ENCODE measurements at places on chromosomes 3 and 15.

DNA sequence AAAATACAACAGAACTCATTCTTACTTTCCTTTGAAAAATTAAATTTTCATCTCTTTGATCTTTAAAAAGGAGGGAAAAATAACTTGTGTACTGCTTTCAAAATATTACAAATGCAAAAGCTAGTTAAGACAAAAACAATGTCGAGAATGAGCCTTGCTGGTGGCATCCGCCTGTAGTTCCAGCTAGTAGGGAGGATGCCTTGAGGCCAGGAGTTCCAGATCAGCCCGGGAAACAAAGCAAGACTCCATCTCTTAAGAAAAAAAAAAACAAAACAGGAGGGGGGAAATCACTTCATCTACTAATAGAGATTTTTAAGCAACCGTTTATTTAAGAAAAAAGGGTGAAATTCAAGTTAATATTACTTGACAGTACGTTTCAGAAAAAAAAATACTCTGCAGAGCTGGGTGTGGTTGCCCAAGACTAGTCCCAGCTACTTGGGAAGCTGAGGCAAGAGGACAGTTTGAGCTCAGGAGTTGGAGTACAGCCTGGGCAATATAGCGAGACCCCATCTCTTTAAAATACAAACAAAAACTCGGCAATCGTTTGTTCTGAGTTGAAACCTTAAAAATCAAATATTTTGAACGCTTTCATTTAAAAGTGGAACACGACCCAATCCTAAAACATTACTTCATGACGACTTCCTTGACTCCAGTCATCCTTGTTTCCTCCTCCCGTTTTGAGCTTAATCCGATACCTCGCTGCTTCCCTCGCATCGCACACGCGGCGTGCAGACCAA lies 1.2 kb downstream of the KPNA1 start:
- peak; percentile 34 for DNase-seq

GRCh38 chr3:17070161-17070959 lies 185.6 kb downstream of the PLCL2 start:
- peak; percentile 72 for DNase-seq

DNA sequence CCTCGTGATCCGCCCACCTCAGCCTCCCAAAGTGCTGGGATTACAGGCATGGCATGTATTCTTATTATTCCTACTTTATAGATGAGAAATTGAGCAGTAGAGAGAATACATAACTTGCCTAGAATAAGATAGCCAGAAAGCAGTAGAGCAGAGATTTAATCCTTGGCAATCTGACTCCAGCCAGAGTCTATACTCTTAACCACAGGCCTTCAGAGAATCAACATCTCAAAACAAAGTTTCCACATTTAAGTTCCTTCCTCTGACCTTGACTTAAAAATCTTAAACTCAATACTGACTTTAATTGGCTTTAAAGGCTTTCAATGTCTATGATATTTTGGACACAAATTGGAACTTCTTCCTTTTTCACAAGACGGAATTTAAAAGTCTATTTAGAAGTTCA lies 37.1 kb downstream of the ZNF106 start:
- DNase-seq, result no peak

GRCh38 chr3:113537155-113537554 lies 4.8 kb downstream of the SIDT1 start:
- no peak for DNase-seq

- DNase-seq, result no peak
These were observed 56.5 kb downstream of the MCTP2 start for GRCh38 chr15:94287794-94288246.

GRCh38 chr3:150414959-150415358 lies 6.9 kb downstream of the TSC22D2 start:
- DNase-seq, result no peak

- DNase-seq, result no peak
These were observed 755.2 kb downstream of the NR2F2 start for GRCh38 chr15:97085731-97086130.

DNA sequence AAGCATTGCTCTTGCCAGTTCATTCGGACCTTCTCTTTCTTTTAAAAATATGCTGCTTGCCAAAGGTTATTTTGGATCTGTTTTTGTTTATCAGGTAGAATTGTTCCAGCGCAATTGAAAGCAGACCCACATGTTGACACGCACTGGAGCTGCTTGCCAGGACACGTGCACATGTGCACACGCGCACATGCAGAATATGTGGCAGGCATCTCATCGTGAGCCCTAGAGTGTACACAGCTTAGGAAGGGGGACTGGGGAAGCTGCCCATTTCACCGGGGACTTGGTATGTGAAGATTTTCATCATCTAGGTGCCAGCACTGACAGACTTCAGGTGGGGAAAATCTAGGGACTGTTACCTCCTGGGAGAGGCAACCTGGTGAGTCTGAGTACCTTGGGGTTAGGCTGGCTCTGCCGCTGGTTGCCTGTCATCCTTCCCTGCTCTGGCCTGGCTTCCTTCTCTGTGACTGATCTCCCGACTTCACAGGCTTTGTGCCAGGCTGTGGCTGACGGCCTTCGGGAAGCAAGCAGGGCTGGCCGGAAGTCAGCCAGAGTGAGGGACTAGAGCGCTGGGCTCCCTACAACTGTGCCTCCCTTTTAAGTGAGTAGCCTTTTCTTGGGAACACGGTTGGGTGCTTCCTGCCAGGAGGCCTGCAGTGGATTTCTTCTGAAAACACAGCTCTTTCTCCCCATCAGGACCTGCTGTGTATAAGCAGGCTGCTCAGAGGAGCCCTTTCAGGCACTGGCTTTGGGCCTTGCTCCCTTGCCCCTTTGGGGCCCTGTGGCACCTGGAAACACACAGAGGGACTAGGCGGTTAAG lies 129.3 kb downstream of the EEFSEC start:
- no peak for DNase-seq

- DNase-seq, result no peak
These were observed 18.0 kb upstream of the ARNT2 start for GRCh38 chr15:80386151-80386550.

DNA sequence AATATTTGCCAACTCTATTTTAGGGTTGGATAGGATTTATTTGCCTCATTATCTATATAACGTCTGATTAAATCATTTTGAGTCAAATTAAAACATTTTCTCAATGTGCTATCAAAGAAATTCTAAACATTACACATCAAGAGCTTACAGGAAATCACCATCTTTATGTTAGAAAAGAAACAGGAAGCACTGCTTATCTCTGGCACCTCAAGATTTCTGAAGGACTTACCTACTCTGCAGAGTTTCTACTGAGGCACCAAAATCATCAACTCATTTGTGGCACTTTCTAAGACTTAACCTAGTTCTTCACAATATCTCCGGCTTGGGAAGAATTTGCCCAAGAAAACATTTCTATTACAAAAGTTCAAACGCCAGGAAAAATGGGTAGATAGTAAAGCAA lies 181.3 kb upstream of the EOMES start:
- DNase-seq, result no peak

DNA sequence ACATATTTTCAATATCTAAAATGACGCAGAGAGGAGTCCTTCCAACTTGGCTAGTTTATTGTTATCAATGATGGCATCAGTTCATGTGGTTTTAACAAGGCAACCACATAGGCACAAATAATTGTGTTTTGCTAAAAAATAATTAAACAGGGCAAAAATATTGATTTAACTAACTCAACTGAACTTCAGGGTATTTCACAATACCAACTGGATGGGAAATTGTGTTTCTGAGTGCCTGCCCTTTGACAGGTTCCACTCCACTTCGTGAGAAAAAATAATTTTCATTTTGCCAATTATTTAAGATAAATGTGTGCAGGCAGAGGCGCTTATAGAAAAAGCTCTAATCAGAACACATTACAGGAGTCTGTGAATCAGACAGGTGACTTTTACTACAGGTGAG lies 689.3 kb upstream of the CCDC54 start:
- DNase-seq, result no peak

- DNase-seq, result no peak
These were observed 808.7 kb downstream of the GRM7 start for GRCh38 chr3:7669641-7670040.

GRCh38 chr15:42385206-42385979 lies 26.1 kb downstream of the CAPN3 start:
- DNase-seq, result peak; percentile 1

- no peak for DNase-seq
These were observed 675.6 kb downstream of the GRM7 start for GRCh38 chr3:7536510-7536909.

- DNase-seq, result no peak
These were observed 20.0 kb upstream of the SLC28A1 start for GRCh38 chr15:84864444-84864795.

DNA sequence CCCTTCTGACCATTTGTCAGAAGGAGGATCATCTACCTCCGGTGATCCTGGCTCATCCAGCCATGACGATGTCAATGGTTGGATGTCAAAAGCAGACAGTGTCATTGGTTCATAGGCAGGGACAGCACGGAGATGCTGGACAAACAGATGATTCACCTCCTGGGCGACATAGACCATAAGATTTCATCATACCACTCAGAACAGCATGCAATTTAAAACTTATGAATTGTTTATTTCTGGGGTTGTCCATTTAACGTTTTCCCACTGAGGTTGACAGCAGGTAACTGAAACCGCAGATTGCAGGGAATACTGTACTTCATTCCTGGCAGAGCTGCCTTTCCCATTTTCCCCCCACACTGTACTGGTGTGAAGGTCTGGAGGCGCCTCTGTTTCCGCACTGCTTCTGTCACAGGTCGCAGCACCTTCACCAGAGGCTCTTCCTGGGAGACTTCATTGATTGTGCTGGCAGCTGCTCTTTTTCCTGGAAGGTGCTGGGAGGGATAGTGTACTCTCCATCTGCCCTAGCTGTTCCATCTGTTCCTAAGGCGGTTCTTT lies 32.5 kb upstream of the TMOD3 start:
- DNase-seq, result no peak

GRCh38 chr15:88395872-88396781 lies 71.1 kb downstream of the MRPL46 start:
- DNase-seq, result no peak

DNA sequence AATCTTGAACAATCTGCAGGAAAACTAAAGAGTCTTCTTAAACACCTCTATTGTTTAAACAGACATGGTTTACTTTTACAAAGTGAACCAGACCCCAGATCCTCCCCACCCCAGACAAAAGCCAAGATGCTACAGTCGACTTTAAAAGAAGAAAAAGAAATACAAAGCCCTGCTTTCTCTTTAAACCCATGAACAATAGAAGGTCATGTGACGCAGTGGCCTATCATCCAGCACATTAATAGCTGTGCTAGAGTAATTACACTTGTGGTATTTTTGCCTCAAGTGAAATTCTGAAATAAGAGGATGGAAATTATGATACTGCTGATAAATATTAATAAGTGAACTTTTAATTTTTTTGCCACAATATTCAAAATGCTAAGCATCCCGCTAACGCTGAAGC lies 613.4 kb downstream of the FOXP1 start:
- no peak for DNase-seq

- peak; percentile 1 for DNase-seq
These were observed at the start of gene MYO5A for GRCh38 chr15:52528564-52529340. TSS of gene MYO5A (minus strand) at chr15:52528880. CDS start at chr15:52528806, 74 bp downstream.

GRCh38 chr3:194276768-194277103 lies 74.4 kb downstream of the CPN2 start:
- no peak for DNase-seq

GRCh38 chr3:123416173-123416572 lies 32.7 kb downstream of the ADCY5 start:
- no peak for DNase-seq

- DNase-seq, result no peak
These were observed 2.7 kb downstream of the ARHGEF26 start for GRCh38 chr3:154123906-154124305.

GRCh38 chr3:25150199-25150598 lies 277.9 kb upstream of the RARB start:
- no peak for DNase-seq

DNA sequence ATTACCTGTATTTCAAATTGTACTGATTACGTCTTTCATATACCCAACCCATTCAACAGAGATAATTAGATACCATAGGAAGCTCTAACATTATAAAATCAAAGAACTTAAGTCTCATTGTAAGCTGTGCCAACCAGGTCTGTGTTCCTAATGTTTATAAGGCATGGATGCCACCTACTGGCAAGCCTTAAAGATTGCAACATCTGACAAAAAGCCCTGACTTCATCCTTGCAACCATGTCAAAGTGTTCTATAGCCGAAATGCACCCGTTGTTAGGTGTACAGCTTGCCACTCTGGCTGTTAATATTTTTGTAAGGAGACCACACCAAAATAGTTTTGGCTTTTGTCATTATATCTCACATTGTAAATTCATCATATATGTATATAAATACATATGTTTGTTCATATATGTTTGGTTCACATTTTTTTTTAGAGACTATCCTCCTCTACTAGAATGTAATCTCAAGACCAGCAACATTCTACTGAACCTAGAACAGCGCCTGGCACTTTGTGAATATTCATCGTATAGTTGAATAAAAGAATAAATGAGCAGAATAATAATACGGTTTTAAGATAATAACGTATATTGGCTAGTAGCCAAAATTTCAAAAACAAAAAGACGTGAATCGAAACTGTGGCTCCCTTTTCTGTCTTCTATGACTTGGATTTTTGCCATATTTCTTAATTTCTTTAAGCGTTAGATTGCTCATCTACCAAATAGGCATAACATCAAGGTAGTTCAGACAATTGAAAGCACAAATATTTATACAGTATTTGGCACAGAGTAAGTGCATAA lies 258.1 kb downstream of the TBL1XR1 start:
- DNase-seq, result peak; percentile 90

DNA sequence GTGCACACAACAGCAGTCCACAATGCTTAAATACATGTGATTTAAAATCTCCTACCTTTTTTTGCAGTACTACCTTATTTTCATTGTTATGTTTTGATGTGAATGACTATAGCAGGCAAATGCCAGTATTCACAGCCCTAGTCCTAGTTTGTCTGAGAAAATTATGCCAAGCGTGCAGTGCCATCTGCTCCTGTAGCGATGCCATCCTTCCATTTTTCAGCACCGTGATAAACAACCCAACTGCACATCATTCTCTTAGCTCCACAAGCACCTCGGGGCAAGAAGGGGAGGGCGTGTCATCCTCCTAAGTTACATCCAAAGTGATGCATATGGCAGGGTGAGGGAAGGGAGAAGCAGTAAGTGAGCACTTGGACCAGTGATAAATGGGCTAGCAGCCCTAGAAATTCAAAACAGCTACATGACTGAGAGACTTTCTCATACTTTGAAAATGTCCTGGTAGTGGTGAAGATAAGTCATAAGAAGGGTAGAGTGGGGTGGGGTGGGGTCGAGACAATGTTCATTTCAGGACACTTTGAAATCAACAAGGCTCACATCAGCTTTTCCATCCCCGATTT lies 198.8 kb downstream of the LSAMP start:
- DNase-seq, result no peak

GRCh38 chr15:50979041-50979440 lies 70.6 kb downstream of the AP4E1 start:
- no peak for DNase-seq

GRCh38 chr15:91408476-91409076 lies 308.5 kb downstream of the SV2B start:
- no peak for DNase-seq

GRCh38 chr3:82509106-82509842 lies 747.8 kb upstream of the GBE1 start:
- no peak for DNase-seq

Data from DMS153 (cell line).